ENCODE measurements at places on chromosomes 3 and 15.

GRCh38 chr3:14410106-14410502 is 7.7 kb downstream of the SLC6A6 start:
- DNase-seq, result no peak

DNA sequence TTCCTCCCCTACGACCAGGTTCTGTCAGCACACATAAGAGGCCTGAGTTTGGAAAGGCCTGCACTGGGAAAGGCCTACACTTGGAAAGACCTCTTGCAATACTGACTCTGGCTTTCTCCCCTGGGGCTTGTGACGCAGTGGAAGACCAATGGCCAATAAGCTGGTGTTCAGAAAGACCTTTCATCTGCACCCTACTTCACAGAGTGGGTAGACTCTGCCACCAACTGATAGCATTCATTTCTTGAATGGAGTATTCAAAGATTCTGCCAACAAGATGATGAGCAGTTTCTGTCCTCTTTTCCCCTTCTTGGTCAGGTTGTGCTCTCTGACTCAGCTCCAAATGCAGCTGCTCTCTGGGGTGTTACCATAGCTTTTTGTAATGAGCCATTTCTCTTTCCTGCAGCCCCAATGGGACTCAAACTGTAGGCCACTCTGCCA is 48.8 kb downstream of the TIPARP start:
- DNase-seq, result peak; percentile 11

- no peak for DNase-seq
These were observed 890.5 kb downstream of the TUSC7 start for GRCh38 chr3:117600112-117600511.

- peak; percentile 84 for DNase-seq
These were observed 103.9 kb downstream of the FBN1 start for GRCh38 chr15:48541341-48542278.

GRCh38 chr3:101333883-101334282 is 13.5 kb upstream of the IMPG2 start:
- DNase-seq, result no peak

DNA sequence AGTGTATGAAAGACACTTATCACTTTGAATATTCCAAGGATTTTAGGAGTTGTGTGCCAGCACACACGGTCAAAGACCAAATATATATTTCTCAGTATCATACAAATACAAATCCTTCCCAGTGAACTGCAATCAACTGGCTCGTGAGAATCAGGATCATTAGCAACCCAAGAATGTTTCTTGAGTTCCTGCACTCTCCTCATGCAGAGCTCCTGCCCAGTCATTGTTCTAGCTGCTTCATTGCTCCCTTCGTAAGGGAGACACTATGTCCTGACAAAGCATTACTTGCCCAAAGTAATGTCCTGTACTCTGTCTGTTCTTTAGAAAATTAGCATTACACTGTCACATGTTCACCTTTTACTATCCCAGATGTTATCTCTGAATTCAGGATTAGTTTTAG is 92.0 kb upstream of the SLC4A7 start:
- DNase-seq, result no peak

DNA sequence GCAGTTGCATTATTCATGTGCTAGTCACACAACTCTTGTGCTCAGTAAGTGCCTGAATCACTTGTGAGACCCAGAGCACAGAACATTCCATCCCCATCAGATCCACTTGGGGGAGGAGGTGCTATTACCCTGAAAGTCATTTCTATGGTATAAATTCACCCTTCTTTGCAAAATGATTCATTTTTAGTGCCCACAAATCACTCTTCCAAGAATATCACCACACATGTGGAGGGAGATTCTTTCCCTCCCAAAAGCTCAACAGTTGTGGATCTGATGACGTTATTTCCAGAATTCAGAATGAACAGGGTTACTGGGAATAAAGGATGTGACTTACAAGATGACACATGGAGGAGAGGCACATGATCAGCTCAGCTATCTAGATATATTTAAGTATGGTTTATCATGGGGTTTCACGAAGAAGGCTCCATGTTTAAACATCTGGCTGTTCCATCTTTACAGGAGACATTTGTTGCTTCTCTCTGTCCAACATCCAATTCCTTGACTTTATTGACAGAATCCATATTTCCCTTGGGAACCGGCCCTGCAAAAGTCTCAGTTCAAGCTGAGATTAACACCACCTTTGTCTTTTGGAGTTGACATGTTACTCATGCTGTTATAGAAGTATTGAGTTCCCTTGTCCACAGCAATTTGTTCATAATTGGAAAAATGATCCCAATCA is 214.2 kb upstream of the PROK2 start:
- DNase-seq, result peak; percentile 76

- no peak for DNase-seq
These were observed 10.1 kb downstream of the HACD3 start for GRCh38 chr15:65540314-65540713.

GRCh38 chr3:115351193-115351592 is 204.1 kb upstream of the ZBTB20 start:
- no peak for DNase-seq

DNA sequence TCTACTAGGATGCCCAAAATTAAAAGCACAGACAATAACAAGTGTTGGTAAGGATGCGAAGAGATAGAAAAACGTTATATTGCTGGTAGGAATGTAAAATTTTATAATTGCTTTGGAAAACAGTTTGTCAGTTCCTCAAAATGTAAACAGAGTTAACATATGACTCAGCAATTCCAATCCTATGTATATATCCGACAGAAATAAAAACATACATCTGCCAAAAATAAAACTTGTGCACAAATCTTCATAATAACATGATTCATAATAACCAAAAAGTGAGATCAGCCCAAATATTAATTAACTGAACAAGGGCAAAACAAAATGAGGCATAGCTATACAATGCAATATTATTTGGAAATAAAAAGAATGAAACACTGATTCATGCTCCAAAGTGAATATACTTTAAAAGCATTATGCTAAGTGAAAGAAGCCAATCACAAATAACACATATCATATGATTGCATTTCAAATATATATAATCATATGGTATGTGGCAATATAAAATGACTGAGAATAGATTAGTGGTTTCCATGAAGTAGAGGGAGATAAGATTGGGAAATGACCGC is 609.3 kb downstream of the IGSF11 start:
- DNase-seq, result no peak

DNA sequence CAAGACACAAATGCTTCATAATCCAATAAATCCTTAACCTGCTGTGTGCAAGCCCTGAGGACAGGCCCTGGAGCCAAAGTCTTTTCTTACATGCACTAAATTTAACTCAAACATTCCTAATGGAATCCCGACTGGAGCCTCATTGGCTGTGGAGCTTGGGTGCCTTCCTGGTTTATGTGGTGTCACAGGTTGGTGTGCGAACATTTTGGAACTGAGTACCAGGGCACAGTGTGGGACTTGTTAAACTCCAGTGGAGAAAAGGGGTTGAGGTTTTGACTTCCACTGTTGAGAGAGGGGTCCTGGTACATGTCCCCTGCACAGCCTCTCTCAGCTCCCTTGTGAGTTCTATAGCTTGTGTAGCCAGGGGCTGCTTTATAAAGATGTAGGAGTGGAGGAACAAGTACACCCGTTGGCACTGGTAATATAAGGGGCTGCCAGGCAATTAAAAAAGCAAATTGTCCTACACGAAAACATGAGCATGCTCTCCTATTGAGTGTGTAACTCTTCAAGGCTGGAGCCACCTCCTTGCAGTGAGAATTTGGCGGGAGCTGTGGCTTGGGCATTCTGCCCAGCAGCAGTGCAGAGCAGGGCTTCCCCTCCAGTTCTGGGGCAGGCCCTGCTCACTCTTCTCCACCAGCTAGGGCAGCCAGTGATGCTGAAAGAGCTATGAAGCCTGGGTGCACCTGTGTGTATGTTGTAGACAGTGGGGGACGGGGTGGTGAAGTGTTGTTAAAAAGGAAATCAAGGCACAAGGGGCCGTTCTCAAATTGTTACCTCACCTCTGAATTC is 218.1 kb downstream of the CLSTN2 start:
- DNase-seq, result no peak

- no peak for DNase-seq
These were observed 37.8 kb downstream of the CHD2 start for GRCh38 chr15:92937901-92938300.

DNA sequence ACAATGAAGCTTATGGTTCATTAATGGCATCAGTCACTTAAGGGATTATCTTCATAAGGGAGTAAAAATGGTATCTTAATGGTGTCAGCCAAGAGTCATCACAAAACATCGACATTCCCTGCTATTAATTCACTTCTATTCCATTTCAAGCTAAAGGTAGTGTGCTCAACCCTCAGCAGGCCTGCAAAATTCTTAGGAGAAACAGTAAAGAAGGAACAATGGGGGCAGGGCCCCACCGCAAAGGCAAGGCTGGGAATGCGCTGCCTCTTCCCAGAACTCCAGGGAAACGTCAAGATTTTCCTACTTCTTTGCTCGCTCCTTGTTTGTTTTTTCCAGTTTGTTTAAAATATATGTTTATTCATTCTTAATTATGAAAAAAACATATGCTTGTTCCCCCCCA is 187.3 kb upstream of the TSC22D2 start:
- DNase-seq, result no peak

DNA sequence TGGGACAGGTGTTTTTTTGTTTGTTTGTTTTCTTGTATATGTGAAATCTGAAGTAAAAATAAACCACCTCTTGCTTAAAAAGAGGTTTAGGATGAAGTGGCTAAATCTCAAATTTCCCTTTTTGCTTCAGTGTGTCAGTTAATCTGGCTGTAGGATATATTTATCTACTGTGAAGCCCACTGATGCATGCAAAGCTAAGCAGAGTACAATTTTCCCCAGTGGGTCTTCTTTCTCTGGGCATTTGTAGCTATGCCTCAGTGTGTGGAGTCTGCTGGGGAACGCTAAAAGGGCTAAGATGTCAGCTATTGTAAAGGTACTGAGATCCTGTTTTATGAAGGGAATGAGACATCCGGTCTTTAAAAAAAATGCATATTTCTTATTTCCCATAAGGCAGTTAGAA is 190.6 kb downstream of the TCF12 start:
- DNase-seq, result no peak

DNA sequence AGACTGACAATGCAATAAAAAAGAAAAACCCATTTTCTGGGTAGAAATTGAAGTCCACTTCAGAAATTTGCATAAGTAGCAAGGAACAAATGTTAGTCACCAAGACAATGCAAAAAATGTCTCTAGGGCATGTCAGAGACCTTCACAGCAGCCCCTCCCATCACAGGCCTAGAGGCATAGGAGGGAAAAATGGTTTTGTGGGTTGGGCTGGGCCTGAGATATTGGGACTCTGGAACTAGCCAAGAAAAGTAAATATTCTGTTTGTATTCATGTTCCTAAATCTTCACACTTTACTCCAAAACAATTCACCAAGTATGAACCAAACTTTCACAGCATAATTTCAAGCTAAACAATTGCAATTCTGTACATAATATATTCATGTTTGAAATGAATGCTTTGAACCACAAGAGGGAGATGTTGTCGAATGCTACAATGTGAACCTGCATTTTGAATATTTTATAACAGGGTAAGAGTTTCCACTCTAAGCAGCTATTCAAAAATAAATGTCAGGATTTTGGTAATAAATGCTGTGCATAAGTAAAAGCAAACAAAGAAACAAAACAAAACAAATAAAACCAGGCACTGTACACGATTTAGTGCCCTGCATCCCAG is 429.2 kb downstream of the OTOL1 start:
- no peak for DNase-seq

GRCh38 chr3:45803252-45803935 is 7.1 kb upstream of the SLC6A20 start:
- DNase-seq, result no peak

DNA sequence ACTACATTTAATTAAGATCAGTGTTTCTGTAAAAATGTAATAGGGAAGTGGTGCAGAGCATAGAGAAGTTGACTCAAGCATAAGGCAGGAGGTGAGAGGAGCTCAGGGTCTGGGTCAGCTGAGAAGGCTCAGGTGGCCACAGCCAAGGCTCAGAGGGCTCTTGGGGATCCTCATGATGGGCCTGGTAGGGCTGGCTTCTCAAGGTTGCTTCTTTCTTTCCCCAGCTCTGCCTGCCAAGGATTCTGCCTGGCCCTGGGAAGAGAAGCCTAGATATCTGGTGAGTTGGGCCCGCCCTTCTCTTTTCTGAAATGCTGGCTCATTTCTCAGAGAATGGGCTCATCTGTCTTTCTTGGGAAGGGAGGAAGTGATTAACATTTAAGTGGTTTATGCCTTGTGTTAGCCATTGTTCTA is 6.5 kb downstream of the ZNF589 start:
- DNase-seq, result no peak

DNA sequence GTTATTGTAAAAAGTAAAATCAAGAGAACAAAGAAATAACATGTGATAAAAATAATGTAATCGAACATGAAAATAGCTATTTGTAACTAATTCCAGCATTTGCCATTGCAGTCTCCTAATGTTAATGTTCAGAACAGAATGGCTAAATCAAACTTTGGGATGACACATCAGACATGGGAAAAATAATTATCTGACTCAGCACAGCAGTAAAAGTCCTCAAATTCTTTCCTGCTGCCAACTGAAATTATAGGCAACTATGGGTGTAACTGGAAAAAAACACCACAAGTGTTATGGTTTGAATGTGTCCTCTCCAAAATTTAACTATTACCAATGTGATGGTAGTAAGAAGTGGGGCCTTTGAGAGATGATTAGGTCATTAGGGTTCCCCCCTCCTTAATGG is 446.7 kb downstream of the C3orf38 start:
- no peak for DNase-seq

DNA sequence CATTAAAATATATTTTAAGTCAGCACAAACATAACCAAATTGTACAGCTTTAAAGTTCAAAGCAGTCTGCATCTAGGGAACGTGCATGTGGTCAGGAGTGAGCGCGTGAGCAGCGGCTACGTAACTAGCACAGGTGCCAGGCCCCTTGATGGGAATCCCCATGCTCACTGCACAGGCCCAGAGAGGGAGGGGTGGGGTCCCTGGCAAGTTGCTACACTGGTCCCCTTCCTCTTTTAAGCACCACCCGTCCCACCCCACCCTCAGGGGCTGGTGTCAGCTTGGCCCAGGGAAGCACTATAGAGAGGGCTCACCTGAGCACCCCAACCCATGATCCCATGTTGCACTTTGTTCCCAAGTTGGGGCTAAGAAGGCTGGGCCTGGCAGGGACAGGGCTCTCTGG is 835 bp upstream of the GMPPB start:
- DNase-seq, result no peak
